ENCODE measurements at places on chromosomes 4 and X. TPM values are rescaled to one million over a fixed set of nuclear protein-coding genes. Genes with fewer than 3 reads are reported as not detected.
A peak's percentile ranks its signal among the peaks of the same experiment; 100 is the strongest.

The MAGEA9B gene
- not detected for total RNA-seq

The SFRP2 gene
- total RNA-seq: 73.9 TPM

The TKTL1 gene
- not detected for total RNA-seq

The MAGEA4 gene
- total RNA-seq: not detected

The MTNR1A gene
- total RNA-seq: not detected

The SSX1 gene
- not detected for total RNA-seq

The PSAPL1 gene
- 0.06 TPM for total RNA-seq

The ENPEP gene
- total RNA-seq: 7.3 TPM

The STAP1 gene
- 0.50 TPM for total RNA-seq

The PPP1R2C gene
- not detected for total RNA-seq

The PAGE5 gene
- total RNA-seq: not detected

The SCRG1 gene
- total RNA-seq: 0.85 TPM

The PPP1R3F gene
- 5.0 TPM for total RNA-seq

GRCh38 chr4:40221744-40222143, 24.9 kb downstream of the RHOH start:
- no peak for DNase-seq

- DNase-seq: peak; percentile 32
Observed at GRCh38 chrX:148871422-148872160, 371.2 kb downstream of the AFF2 start.

GRCh38 chr4:109075621-109076020, 226.8 kb downstream of the COL25A1 start:
- DNase-seq: no peak

GRCh38 chr4:187118602-187119120, 395.0 kb upstream of the FAT1 start:
- no peak for DNase-seq

DNA sequence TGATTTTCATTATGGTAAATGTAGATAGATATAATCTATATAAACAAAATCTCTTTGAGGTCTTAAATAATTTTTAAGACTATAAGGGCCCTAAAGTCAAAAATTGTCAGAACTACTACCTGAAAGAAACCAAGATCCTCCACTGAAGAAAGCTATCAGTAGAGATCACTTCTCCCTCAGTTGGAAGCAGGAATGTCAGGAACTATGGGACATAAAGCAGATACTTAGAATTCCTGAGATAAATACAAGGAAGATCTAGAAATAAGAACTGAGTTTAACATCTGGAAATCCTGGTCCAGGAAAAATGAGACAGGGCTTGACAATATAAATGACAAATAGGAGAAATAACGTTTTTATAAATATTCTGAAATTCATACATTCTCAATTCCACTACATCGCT, 97.2 kb downstream of the ADAMTS3 start:
- no peak for DNase-seq

DNA sequence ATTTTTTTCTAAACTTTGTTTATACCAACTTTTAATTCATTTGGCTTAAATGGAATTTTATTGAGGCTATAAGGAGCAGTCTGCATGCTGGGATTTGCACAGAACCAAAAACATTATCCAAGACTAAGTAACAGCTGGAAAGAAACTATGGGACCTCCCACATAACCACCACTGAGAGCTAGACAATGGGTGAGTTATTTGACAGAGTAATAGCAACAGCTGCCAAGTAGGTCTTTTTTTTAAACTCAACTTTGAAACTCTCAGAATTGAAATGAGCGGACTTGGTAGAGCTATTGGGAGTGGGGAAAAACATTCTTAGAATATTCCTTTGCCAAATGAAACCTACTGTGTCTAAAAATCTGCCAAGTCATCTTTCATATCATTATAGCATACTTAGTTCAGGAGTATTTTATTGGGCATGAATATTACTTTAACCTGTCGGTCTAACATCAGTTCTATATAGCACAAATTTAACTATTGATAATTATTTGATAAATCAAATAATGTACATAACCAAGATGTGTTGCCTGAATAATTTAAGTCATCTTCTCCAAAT, 1428.0 kb downstream of the PCDH7 start:
- DNase-seq: peak; percentile 20

- no peak for DNase-seq
Observed at GRCh38 chr4:181161669-181162068, 1081.5 kb upstream of the TENM3 start.

GRCh38 chr4:2365054-2365912, 53.2 kb downstream of the ZFYVE28 start:
- DNase-seq: peak; percentile 9

DNA sequence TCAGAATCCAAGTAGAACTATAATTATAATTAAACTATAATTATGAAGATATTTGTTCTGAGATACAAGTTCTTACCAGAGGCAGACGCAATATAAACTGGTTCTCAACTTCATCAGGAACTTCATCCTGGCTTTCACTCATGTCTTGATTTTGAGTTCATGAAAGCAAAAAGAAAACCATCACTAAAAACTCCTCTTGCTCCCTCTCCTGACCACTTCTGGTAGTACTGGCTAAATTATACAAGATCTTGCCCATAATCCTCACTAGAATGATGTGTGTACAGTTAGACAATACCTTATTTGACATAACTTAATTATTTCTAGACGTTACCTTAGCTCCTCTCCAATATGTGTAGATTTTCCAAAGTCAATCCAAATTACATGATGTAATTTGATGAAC, 3.7 kb downstream of the TAF7L start:
- no peak for DNase-seq

- DNase-seq: no peak
Observed at GRCh38 chrX:41604177-41604576, 84.6 kb upstream of the GPR34 start.

GRCh38 chr4:188439641-188440311, 300.5 kb downstream of the TRIML1 start:
- no peak for DNase-seq

- peak; percentile 28 for DNase-seq
Observed at GRCh38 chrX:99588936-99589335, 821.1 kb downstream of the PCDH19 start.

- no peak for DNase-seq
Observed at GRCh38 chr4:38067499-38067898, 107.3 kb downstream of the PTTG2 start.

DNA sequence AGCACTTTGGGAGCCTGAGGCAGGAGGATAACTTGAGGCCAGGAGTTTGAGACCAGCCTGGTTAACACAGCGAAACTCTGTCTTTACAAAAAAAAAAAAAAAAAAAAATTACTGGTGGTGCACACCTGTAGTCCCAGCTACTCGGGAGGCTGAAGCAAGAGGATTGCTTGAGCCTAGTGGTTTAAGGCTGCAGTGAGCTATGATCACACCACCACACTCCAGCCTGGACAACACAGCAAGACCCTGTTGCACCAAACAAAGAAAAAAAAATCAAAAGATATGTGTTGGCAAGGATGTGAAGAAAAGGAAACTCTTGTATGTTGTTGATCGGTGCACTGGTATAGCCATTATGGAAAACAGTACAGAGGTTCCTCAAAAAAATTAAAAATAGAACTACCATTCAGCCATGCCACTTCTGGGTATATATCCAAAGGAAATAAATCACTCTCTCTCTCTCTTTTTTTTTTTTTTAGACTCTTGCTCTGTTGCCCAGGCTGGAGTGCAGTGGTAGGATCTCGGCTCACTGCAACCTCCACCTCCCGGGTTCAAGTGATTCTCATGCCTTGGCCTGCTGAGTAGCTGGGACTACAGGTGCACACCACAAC, 15.2 kb downstream of the SH3D19 start:
- DNase-seq: no peak

GRCh38 chrX:125029131-125029530, 290.5 kb upstream of the TEX13C start:
- DNase-seq: no peak

- no peak for DNase-seq
Observed at GRCh38 chr4:177596035-177596434, 153.8 kb upstream of the AGA start.

- no peak for DNase-seq
Observed at GRCh38 chr4:125770814-125771398, 456.2 kb downstream of the FAT4 start.

GRCh38 chrX:136909119-136909705, 28.7 kb upstream of the RBMX start:
- DNase-seq: peak; percentile 82

All from left lung (tissue), 14 donors.